ENCODE measurements at places on chromosomes 1 and 21.

DNA sequence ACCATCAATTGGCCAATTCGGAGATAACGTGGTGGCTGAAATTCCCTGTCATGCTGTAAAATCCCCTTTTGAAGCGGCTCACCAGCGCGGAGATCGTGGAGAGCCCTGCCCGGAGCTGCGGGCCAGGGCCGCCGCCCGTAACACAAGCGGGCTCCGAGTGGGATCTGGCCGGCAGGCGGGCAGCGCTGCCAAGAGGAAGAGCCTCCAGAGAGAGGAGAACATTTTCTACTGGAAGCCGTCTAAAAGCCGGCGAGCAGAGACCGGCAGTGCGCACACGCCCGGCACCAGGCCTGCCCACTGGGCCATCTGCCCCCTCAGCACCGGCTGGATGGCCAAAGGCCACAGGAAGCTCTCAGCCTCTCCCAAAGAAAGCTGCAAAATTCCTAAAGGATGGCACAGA lies 15.5 kb downstream of the SSBP3 start:
- no peak for DNase-seq

DNA sequence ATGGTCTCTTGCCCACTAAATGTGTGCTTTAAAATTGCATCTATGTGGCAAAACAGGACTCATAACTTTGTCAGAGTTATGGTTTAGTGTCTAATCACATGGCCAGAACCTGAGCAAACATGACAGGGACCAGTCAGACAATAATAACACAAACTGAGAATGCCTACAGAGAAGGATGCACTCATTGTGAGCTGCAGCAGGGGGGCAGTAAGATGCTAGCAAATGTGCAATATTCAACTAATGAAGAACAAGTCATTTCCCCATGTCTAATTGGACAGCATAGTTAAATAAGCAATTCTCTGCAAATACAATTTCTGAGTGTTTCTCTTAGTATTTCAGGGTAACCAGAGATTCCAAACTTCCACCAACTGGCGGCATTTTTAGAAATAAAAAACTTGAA lies 30.8 kb downstream of the SPAG17 start:
- peak; percentile 17 for DNase-seq

DNA sequence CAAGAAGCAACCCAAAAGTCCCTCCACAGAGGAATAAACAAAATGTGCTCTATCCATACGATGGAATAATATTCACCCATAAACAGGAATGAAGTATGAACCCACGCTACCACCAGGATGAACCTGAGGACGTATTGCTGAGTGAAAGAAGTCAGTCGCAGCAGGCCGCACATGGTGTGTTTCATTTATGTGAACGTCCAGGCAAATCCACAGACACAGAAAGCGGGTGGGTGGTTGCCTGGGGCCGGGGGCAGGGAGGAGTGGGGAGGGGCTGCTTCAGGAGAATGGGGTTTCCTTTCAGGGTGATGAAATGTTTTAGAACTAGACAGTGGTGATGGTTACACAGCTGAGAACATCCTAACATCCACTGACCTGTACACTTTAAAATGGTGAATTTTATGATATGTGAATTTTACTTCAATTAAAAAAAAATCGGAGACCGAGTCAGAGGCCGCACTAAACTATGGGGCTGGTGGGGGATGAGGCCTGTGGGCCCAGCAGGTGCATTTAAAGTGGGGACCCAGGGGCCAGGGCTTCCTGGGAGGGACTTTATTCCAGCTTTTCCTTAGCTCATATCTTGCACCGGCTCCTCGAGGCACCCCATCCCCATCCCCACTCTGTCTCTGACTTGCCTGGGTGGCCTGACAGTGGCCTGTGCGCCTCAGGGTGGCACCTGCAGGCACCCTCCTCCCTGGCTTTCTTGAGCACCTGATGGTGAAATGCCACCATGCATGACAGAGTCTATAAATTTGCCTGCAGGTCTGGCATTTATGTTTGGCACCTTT lies 392.6 kb upstream of the VAMP3 start:
- no peak for DNase-seq

- no peak for DNase-seq
Measured at GRCh38 chr1:53285969-53286760, 41.7 kb downstream of the LRP8 start.

GRCh38 chr1:38746941-38747600 lies 112.5 kb downstream of the RRAGC start:
- DNase-seq = no peak

DNA sequence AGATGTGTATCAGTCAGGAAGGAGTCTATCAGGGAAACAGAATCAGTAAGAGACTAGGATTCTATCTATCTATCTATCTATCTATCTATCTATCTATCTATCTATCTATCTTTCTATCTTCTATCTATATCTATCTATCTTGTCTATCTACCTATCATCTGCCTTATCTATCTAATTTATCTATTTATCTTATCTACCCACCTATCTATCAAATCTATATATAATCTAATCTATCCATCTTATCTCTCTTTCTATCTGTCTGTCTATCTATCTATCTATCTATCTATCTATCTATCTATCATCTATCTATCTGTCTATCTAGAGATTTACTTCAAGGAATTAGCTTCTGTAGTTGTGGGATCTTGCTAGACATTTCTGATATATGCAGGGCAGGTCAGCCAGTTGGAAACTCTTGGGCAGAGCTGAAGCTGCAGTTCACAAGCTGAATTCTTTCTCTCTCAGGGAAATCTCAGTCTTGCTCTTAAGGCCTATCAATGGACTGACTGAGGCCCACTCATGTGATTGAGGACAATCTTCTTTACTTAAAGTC lies 140.2 kb upstream of the JUN start:
- no peak for DNase-seq

DNA sequence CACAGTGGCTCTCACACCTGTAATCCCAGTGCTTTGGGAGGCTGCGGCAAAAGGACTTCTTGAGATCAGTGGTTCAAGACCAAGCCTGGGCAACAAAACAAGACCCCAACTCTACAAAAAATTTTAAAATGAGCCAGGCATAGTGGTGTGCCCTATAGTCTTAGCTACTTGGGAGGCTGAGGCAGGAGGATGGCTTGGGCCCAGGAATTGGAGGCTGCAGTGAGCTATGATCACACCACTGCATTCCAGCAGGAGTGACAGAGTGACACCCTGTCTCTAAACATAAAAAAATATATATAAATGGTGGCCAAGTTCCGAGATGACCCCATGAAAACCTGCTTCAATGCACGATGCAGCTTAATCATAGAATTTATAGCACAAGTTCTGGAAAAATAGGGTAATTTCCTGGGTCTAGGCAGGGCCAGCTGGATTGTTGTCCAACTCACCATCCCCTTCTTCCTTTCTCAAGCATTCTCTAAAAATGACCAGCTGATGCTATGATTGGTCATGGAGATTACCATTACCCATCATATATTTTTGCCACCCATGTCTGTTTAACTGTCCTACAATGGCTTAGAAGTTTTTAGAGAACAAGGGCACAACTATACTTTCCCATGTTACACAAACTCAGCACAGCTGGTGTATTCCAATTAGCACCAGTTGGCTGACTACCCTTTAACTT lies 5.3 kb upstream of the GNPAT start:
- no peak for DNase-seq

DNA sequence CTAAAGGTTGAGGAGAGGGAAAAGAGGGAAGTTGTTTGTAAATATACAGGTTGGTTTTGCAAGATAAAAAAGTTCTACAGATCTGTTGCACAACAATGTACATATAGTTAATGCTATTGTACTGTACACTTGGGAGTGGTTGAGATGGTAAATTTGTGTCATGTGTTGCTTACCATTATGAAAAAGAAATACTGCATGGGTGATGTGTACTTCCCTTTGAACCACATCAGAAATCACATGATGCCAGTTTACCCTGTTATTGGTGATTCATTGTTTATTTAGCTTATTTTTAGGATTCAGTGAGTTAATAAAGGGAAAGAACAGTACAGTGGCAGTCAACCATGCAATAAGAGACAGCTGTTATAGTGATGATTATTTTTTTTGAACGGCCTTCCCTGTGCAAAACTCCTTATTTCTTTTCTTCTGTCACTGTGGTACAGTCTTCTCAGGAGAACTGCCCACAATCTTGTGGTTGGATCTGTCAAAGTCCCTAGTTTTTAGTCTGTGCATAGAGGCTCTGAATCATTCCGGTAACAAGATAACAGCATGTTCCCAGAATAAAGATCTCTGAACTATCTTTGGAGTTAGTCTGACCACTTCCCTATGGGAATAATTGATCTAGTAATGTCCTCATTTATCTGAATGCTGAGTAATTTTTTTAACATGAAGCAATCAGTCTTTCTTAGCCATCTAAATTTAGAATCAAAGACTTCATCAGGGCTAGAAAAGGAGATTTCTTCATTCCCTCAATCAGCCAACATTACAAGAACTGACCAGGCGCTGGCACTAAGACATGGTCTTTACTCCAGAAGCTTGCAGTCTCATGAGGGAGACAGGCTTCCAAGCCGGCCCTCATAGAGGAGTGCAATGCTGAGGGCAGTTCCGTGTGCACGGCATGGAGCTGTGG lies 84.2 kb downstream of the SH3GLB1 start:
- DNase-seq = peak; percentile 70

DNA sequence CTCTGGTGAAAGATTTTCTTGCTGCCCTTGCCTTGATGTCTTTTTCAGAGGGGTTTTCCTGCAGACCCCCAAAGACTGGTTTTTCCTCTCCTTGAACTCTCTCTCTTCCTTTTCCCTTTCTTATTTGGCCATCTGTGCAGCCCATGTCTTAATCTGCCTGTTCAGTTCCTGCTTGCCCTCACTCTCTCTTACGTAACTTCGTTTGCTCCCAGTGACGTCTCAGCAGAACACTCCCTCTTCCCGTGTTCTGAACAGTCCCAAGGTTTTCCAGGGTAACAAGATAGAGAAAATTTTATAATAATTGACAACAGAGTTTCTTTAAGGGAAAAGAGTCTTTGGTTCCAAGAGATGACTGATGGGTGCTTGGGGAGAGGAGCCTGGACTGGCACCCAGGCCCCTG lies 109.1 kb upstream of the LMO4 start:
- peak; percentile 51 for DNase-seq

GRCh38 chr1:38724160-38725131 lies 135.1 kb downstream of the RRAGC start:
- no peak for DNase-seq

GRCh38 chr21:19011451-19011850 lies 607.9 kb upstream of the TMPRSS15 start:
- no peak for DNase-seq

- DNase-seq = no peak
Measured at GRCh38 chr1:7387053-7387927, 383.8 kb upstream of the VAMP3 start.

DNA sequence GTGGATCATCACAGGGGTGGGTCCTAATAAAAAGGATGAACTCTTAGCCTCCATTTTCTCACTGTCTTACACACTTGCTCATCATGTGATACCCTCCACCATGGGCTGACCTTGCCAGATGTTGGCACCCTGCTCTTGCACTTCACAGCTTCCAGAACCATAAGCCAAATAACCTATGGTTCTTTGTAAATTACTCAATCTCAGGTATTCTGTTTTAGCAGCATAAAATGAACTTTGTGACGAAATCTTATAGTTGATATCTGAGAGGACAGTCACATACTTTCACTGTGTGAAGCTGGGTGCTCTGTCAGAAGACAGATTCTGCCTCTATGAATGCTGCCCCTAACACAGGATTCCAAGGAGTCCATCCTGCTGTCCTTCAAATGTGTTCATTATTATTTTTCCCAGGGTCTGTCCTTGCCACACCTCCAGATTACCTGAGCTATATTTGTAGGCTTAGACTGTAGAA lies 13.8 kb downstream of the DUSP10 start:
- no peak for DNase-seq

GRCh38 chr1:84164567-84165021 lies 20.5 kb downstream of the PRKACB start:
- DNase-seq = no peak

DNA sequence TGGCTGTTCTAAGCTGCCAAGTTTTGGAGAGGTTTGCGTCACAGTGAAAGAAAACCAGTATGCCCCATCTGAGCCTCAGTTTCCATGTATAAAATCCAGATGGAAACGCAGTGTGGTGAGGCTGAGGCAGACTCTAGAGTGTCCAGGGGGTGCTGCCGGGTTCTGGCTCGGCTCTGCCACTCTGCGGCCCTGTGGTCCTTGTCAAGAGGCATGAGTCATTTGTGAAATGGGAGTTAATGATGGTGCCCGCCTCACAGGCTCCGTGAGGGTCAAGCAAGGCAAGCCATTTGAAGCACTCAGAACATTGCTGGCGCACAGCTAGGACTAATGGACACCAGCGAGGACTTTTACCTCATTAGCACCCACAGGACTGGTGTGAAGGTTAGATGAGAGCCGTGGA lies 214.3 kb downstream of the PTPRU start:
- no peak for DNase-seq

- peak; percentile 73 for DNase-seq
Measured at GRCh38 chr1:65055747-65056146, 89.4 kb upstream of the JAK1 start.

- no peak for DNase-seq
Measured at GRCh38 chr1:91513160-91513559, 12.5 kb downstream of the CDC7 start.

- peak; percentile 83 for DNase-seq
Measured at GRCh38 chr1:26627954-26628353, 67.9 kb upstream of the ARID1A start.

- DNase-seq = no peak
Measured at GRCh38 chr1:111145542-111145941, 5.5 kb downstream of the CEPT1 start.

DNA sequence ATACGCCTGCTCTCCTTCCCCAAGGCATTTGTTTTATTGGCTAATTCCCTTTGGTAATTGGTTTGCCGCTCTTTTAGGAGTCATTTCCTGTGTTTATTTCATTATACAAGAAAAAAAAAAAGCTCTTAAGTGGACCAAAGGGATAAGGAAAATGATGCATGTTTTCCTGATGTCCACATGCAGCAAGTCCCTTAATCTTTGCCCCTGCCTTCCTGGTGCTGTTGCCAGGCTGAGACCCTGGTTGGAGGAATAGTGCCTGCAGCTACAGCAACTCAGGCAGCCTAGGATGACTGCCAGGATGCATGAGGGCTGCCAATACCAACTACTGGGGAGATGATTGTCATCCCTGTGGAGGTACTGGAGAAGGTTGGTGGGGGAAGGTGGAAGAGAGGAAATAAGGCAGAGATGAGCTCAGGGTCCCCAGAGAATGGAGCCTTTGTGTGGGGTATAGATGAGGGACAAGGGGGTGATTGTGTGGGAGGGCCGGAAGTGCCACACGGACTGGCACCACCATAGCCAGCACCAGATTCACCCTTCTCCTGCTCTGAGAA lies 6.1 kb upstream of the GATAD2B start:
- DNase-seq = no peak

- DNase-seq = no peak
Measured at GRCh38 chr1:182555493-182555892, 33.6 kb downstream of the RNASEL start.

- DNase-seq = peak; percentile 8
Measured at GRCh38 chr1:37085393-37085792, 51.1 kb upstream of the GRIK3 start.

DNA sequence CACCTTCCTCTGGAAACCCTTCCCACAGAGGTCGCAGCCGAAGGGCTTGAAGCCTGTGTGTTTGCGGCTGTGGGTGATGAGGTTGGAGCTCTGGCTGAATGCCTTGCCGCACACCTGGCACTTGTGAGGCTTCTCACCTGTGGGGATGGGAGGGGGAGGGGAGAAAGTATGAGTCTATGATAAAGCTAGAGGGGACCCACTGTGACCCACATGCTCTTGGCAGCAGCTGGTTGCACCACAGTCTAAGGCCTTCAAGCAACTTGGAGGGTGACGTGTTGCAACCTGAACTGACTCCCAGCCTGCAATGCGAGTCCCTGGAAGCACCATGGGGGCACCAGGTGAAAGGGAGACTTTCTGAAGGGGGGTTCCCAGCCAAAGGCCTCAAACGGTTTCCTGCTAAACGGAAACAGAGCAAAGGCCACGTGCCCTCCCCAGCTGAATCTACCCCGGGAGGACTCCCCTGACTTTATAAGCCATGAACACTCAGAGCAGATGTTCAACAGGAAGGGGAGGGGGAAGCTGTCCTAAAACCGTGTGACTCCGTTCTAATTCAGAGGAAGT lies 10.6 kb downstream of the GFI1 start:
- DNase-seq = peak; percentile 93
